Activated T-helper 1 cell treated with Interleukin-2 at 50 U/mL for 16 hours (primary cell): ENCODE measurements at places on chromosomes 11 and 22.

DNA sequence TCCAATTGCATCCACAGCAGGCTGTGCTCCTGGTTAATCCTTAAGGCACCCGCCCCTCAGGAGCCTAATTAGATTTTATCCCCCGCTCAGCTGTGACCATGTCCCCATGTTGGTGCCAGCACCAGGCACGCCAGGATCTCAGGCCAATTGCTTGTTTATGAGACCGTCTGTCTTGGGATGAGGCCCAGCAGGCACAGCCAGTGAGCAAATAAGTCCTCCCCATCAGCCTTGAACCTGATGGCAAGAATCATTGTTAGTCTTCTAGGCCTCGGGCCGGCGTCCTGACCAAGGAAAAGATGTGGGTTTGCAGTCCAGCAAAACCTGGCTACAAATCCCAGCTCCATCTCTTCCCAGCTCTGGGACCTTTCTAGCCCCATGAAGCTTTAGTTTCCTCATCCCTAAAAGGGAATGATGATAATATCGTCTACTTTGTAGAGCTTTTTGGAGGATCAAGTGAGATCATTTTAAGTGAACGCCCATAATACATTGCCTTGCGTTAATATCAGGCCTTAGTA is 57.3 kb downstream of the TP53I11 start:
- DNase-seq: no peak

- no peak for DNase-seq
These were observed 122.6 kb upstream of the SORL1-AS1 start for GRCh38 chr11:121575250-121575962.

DNA sequence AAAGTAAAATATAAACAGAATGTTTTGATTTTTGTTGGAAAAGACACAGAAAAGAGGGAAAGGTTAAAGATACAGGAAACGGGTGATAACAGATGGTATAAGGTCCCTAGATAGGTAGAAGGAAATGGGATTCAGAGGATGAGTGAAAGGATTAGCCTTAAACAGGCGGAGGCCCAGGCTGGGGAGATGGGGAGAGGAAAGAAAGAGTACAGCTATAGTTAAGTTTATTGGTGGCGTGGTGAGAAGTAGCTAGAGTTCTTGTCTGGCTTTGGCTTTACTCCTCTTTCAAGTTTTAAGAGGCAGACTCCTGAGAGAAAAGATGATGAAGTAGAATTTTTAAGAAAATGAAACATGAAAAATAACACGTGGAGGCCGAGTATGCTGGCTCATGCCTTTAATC is 13.7 kb downstream of the ZBTB44 start:
- DNase-seq: no peak

DNA sequence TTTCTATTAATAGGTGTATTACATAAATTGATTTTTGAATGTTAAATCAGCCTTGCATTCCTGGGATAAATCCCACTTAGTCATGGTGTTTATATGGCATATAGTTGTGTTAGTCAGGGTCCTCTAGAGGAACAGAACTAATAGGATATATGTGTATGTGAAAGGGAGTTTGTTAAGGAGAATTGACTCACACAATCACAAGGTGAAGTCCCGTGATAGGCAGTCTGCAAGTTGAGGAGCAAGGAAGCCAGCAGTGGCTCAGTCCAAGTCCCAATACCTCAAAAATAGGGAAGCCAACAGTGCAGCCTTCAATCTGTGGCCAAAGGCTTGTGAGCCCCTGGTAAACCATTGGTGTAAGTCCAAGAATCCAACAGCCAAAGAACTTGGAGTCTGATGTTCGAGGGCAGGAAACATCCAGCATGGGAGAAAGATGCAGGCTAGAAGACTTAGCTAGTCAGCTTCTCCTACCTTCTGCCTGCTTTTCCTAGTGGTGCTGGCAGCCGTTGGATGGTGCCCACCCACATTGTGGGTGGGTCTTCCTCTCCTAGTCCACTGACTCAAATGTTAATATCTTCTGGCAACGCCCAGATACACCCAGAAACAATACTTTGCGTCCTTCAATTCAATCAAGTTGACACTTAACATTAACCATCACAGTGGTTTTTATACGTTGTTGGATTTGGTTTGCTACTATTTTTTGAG is 12.9 kb downstream of the SFI1 start:
- no peak for DNase-seq

DNA sequence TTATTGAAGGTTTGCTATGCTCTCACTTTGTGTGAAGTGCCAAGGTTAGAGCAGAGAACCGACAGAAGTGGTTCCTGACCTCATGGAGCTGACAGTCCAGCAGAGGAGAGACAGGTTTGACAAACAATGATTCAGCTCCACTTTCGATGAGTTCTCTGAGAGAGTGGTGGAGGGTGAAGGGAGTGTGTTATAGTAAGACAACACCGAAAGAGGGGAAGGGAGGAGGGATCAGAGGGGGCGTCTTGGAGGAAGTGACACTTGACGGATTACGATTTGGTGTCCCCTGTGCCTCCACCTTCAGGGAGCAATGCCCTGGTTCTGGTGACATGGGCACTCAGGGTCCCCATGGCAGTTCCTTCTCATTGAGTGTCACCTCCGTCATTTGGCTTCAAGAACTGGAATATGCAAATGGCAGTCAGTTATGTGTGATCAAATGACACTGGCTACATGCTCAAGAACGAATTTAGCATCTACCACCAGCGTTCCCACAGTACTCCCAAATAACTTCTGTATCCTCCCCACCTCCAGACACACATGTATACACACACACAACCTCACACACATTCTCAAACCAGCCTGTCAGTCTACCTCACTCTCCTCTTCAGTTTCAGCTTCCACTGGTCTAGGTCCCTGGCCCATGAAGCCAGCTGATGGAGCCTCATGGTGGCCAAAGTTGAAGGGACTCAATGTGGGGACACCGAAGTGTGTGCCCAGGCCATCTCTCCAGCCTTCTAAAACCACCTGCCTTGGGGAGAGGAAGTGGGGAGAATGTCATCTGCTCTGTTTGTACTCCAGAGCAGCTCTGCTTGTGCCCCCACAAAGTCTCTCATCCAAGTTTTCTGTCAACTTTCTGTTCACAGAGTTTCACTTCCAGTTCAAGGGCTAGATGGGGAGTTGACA is 31.4 kb upstream of the NUP160 start:
- DNase-seq: no peak

DNA sequence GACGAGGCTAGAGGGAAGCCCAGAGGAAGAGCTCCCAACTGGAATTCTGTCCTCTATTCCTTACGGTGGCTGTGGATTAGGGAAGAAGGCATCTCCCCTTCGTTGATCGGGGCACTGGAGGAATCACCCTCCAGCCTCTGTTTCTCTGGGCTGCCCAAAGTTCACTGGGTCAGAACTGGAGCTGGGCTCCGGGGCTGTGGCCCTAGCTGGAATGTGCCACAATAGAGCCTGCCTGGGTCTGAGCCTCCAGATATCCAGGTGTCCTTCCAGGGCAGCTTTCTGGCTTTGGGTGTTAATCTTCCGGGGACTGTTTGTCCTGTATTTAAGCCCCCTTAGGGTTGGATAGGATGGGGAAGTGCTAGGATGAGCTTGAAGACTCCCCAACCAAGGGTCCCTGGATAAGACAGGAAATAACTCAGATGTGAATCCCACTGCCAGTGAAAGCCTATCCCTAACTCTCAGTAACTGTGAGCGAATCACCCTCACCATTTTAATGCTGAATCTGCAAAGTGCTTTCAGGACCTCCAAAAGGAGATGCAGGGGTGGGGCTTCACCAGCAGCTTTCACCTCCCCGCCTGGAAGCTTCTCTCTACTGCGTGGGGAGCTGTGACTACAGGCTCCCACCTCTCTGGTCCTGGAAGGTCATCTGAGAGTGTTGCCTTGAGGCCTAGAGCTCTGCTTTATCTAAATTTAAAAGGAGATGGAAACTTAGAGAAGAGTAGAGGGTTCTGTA is 9.5 kb downstream of the YPEL4 start:
- no peak for DNase-seq

- DNase-seq: no peak
These were observed 40.9 kb upstream of the SCUBE2 start for GRCh38 chr11:9132203-9132878.

DNA sequence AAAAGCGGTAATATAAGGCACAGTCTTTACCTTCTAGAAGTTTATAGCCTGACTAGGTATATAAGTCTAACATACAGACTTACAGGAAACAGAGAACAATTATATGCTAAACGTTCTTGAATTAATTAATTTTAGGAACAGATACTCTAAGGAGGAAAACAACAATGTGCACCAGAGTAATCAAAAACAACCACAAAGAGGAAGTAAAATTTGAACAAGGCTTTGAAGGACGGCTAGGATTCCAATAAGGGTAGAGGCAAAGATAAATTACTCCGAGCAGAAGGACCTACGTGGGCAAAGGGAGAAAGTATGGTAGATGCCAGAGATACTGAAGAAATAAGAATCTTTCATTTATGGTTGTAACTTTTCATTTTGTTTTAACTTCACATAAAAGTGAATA is 54.4 kb downstream of the ENTHD1 start:
- no peak for DNase-seq

- no peak for DNase-seq
These were observed 779.1 kb downstream of the BRD1 start for GRCh38 chr22:49048591-49048990.

GRCh38 chr11:128871168-128871610 is 4.1 kb upstream of the KCNJ1 start:
- no peak for DNase-seq

DNA sequence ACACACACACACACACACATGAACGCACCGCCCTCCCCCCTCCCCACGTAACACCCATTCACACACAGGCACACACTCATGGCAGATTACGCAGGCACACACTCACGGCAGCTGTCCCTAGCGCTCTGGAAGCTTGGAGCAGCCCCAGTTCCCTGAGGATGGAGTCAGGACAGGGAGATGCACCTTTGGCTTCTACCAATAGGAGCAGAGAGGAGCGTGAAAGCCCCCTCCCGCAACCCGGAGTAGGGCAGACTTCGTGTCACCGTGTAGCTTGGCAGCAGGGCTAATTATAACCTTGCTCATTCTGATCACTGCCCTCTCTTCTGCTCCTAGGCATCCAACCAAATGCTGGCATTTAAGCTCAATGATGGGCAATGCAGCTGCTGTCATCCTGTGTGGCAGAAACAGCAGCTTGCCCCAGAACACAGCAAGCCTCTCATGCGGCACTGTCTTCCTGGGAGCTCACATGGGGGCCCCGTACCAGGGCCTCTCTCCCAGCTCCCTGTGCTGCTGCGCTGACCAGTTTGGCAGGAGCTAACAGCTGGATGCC is 31.9 kb downstream of the ANKK1 start:
- DNase-seq: no peak
